GM04503 (cell line): ENCODE measurements at places on chromosomes 13 and 19.
A peak's percentile ranks its signal among the peaks of the same experiment; 100 is the strongest.

DNA sequence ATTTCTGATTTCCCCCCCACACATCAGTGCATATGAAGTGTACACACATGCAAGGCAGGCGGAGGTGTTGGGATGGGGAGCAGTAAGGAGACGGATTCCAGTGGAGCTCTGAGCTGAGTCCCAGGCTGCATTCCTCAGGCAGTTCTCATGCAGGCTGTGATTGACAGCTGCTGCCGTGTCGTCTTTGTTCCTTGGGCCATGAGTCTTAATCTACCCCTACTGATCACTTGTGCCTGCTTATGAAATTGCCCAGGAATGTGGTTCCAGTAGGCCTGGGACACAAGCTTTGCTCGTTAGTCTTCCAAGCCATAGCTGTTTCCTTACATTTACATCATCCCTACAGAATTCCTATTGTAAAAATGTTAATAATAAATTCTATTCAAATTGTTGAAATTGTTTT, 1241.9 kb downstream of the UQCRFS1 start:
- DNase-seq, result no peak

DNA sequence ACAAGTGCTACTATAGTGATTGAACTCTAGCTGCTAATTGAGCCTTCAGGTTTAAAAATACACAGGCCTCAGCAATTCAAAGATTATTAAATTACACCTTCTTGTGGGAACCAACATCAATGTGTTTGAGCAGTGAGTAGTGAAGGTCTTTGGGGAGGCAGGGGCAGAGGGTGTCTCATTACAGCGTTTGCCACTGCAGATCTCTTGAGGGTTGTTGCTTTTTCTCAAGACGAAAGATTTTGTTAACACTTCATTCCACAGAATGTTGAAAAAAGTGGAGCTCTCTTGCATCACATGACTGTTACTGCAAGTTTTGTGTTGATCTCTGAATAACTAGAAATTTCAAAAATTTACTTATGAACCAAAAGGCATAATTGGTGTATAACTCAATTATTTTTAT, 253.6 kb downstream of the ATP8A2 start:
- DNase-seq, result no peak

DNA sequence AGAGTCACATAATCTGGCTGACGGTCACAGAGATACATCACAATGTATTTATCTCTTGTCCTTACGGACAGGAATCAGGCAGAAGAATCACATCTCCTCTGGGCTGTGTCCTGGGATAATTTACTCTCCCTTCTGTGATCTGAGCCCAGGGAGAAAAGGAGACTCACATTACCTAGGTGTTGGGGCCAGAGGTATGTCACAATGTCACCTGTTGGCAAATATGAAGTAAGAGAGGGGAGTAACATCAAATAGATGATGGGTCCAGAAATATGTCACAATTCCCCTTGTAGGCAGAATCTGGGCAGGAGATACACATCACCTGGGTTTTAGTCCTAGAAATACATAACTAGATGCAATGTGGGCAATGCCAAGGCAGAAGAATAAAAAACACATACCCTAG, 67.2 kb downstream of the ZNF726 start:
- DNase-seq, result no peak

DNA sequence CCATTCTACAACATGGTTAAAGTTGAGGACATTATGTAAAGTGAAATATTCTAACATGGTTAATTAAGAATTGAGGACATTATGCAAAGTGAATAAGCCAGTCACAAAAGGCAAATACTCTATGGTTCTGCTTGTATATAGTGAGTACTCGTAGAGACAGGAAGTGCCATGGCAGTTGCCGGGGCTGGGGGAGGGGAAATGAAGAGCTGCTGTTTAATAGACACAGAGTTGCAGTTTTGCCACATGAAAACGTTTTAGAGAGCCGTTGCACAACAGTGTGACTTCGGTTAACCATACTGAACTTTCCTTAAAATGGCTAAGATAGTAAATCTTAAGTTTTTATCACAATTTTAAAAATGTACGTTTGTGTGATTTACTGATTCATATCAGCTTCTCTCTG, 176.9 kb downstream of the SHISA2 start:
- no peak for DNase-seq

DNA sequence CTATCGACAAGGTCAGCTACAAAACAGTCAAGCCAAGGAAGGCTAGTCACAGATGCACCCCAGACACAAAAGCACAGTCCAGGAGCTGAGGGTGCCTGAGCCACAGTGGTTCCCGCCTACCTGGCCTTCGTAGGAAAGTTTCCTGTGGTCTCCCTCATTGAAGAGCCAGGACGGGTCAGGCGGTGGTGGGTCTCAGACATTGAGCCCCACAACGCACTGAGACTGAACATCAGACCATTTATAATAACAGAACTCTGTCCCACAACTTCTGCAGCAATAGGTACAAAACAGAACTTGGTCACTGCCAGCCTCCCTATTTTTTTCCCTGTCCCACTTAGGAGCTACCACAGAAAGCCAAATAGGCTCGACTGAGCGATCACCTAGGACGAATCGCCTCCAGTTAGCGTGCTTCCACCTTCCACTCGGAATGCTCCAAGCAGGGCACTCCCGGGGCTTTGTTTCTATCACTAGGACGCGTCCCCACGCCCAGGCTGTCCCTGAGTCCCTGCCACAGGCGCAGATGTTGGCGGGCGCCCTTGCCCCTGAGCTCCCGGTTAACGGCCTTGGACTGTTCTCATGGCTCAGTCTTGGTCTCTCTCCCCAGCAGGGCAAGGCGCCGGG, 640 bp upstream of the ZNF544 start:
- DNase-seq, result peak; percentile 0

GRCh38 chr13:94387047-94387446, 92.4 kb downstream of the DCT start:
- no peak for DNase-seq

DNA sequence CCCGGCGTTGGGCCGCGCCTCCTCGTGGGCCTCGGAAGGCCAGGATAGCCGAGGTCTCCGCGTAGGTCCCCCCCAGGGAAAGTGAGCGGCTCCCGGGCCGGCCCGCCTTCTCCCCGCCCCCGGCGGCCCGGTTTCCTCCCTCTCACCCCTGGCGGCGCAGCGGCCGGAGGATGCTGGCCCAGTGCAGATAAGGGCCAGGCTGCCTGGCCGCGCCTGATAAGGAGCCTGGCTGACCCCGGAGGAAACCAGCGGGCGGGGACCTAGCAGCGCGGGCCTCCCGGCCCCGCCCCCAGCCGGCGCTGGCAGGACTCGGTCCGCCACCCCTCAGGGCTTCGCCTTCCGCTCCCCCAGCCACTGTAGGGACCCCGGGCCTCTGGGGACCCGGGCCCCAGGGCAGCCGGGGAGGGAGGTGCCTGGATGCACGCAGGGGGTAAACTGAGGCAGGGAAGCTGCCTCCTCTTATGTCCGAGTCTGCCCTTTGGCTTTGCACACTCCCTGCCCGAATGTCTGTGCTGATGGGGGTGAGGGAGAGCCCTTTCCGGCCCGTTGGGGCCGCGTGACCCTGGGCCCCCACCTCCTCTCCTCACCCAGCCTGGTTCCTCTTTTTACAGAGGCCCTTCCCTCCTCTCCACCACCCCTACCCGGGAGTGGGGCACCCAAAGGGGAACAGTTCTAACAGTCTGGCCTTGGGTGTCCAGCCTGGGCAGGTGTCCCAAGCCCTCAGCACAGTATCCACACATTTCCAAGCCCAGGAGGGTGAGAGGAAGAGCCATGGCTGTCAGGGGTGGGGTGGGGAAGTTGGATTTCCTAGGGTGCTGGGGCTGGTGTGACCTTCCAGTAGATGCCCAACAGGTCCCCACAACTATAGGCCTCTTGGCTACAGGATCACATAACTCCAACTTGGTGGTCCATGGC, at the start of gene LYL1:
Gene LYL1 (minus strand): TSS at position 193 of the 915 bp plus-strand sequence. CDS start 1,687 bp downstream, outside the sequence.
- DNase-seq, result no peak

DNA sequence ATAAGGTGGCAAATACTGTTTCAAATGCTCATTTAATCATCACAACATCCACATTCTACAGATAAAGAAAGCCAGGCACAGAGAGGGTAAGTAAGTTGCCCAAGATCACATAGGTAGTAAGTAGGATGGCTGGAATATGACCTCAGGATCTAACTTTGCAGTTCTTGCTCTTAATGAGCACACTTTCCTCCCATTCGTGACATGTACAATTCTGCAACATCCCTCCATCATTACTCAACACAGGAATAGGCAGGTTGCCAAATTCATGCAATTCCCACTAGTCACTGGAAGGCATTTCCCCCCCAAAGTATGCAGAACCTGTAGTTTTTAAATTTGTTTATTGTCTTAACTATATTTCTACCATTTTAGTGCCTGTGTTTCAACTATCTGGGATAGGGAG, 109.2 kb downstream of the OLFM4 start:
- peak; percentile 11 for DNase-seq

GRCh38 chr19:8705742-8706141, 7.1 kb upstream of the ACTL9 start:
- DNase-seq, result no peak

DNA sequence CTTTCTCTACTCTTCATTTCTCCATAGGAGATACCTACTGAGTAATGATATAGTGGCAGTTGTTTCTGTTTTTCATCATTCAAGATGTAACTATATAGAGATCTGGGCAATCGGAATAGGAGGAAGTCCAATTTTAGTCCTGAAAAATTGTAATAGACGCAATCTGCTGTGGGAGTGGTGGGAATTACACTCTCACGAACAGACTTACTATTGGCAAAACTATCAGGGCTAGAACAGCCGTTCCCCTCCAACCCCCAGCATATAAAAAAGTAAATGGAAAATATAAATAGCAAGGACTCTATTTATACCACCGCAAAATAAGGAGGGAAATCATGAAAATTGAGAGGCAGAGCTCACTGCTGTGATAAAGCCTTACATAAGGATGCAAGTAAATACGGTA, 330.1 kb downstream of the FGF14 start:
- no peak for DNase-seq

GRCh38 chr13:35785576-35786303, 309.3 kb upstream of the MAB21L1 start:
- DNase-seq, result no peak

DNA sequence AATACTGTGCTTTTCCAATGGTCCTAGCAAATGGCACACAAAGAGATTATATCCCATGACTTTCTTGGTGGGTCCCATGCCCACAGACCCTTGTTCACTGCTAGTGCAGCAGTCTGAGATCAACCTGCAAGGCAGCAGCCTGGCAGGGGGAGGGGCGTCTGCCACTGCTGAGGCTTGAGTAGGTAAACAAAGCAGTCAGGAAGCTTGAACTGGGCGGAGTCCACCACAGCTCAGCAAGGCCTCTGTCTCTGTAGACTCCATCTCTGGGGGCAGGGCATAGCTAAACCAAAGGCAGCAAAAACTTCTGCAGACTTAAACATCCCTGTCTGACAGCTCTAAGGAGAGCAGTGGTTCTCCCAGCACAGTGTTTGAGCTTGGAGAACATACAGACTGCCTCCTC, 82.9 kb downstream of the ZNF737 start:
- no peak for DNase-seq

DNA sequence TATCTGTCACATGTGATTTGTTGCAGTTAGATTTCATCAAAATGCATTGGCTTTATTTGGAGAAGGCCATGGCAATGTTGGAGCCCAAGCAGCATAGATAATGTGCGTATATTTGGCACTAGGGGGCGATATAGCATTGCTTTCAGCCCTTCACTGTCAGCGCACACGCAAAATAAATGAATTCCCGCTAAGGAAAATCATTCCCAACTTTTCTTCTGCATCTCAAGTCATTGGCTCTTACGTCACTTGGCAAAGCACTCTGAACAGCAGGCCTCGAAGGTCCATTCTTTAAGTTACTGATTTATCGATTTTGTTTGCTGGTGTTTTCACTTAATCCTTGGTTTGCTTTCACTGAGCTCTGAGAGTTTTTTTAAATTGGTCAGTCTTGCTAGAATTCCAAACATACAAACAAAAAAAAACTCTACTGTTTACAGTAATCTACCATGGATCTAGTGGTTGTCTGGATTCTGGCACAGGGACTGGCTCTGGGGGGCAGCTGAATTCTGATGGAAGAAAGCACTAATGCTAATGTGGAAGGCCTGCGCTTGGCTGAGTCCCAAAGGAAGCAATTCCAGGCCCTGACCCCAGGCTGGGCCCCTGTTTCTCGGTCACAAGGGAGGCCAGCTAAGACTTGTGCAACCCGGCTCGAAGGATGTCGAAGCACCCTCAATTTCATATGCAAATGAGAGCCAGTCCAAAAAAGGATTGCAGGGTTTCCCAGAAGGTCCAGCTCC, 97.7 kb upstream of the IPO5 start:
- peak; percentile 45 for DNase-seq

- DNase-seq, result no peak
Measured at GRCh38 chr19:54670576-54671357, 8.0 kb downstream of the LILRB4 start.

GRCh38 chr13:38647312-38647711, 39.6 kb upstream of the FREM2 start:
- DNase-seq, result no peak

DNA sequence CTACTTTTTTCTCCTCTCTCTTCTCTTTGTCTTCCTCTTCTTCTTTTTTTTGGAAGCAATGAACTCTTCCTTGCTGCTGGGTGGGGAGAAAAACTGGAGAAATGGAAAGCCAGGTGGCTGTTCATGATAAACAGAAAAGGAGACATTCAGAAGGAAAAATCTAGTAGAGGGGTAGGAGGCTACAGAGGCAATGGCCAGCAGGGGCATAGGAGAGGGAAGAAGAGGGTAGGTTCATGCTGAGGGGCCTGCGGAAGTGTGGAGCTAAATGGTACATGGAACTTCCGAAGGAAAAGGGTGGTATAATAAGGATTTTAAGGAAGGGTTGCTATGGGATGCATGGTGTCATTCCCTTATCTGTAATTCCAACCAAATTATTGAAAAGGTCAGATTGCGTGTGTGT, 17.5 kb upstream of the HS6ST3 start:
- DNase-seq, result no peak

- peak; percentile 14 for DNase-seq
Measured at GRCh38 chr13:31236211-31236786, 36.5 kb downstream of the B3GLCT start.

DNA sequence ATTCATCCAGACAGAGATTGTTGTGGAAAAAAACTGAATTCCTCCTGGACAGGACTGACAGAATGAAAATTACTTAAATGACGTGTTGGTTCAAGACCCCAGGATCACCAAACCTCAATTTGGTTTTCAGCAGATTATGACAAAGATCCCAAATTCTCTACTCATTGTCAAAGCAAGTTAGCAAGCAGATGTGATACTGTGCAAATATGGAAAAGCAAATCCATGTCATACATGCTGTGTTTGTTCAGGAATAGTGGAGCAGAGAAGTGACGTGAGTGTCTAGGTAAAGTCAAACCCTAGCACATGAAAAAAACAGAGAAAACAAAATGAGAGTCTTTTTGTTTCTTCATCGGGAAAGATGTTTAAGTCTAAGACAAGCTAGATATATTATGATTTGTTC, 169.2 kb upstream of the NBEA start:
- DNase-seq, result no peak

DNA sequence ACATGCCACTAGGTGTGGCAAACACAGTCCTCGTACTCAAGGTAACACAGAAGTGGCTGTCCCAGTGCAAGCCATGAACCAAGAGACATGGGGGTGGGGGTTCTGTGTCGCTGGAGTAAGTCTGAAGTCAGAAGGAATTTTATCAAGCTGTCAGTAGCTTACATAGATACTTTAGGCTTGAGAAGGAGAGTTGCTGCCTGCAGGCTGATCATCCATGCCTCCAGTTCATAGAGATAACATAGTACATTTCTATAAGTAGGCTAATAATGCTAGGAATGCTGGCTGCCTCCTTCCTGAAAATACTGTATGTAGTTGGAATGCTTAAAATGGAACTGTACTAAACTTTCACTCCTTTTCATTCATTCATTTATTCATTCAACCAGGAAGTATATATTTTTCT, 70.1 kb downstream of the CAB39L start:
- no peak for DNase-seq

- no peak for DNase-seq
Measured at GRCh38 chr13:81395368-81395767, 1054.4 kb upstream of the SPRY2 start.
